ENCODE measurements at places on chromosomes 16 and 17.

DNA sequence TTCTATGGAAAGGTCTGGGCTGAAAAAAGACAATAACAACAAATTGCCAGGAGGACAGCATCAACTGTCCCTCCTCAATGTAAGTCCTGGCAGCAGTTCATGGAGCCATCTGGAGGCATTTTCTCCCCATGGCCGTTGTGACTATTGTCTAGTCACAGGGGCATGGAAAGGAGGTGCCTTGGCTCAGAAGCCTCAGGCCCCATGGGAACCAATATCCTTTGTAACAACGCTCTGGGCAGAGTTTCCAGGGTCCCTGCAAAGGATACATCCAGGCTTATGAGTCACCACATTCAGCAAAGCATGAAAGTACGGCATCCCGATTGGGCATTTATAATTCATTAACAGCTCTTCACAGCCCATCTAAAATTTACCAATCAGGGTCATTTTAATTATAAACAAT lies 85.2 kb downstream of the GLG1 start:
- no peak for DNase-seq

- DNase-seq: no peak
These were observed 11.2 kb upstream of the CPSF4L start for GRCh38 chr17:73272906-73273218.

GRCh38 chr17:27882162-27882840 lies 10.9 kb downstream of the LYRM9 start:
- no peak for DNase-seq

DNA sequence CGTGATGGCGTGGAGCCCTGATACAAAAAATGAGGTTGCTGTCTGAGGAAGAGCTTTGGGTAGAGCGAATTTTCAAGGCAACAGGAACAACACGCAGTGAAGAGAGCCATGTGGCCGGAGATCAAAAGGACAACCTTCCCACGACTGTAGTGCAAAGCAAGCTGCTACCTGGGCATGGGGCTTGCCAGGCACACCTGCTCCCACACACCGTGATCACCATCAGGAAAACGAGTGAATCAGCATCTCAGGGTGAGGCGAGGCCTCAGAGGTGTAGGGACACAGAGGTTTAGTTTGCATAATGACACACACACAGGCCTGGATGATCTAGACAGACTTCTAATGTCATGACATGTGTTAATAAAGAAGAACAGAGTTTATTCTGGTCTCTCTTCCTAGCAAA lies 65.7 kb downstream of the PARN start:
- DNase-seq: no peak

DNA sequence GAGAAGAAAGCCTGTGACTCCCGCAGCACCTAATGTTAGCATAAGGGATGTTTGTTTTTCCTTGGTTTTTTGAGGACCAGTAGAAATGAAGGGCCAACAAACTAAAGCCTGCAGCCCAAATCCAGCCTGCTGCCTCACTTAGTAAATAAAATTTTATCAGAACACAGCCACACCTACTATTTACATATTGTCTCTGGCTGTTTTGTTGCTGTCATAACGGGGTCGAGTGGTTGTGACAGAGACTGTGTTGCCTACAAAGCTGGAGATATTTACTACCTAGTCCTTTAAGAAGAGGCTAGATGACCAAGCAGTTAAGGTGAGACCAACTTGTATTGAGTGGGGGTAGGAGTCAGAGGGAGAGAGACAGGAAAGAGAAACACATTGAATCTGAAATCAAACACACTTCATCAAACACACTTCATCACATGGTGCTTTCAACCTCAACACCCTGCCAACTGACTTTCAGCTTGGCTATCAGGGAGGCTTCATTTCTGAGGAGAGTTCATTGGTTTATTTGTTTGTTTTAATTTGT lies 546.3 kb upstream of the CDH11 start:
- no peak for DNase-seq

DNA sequence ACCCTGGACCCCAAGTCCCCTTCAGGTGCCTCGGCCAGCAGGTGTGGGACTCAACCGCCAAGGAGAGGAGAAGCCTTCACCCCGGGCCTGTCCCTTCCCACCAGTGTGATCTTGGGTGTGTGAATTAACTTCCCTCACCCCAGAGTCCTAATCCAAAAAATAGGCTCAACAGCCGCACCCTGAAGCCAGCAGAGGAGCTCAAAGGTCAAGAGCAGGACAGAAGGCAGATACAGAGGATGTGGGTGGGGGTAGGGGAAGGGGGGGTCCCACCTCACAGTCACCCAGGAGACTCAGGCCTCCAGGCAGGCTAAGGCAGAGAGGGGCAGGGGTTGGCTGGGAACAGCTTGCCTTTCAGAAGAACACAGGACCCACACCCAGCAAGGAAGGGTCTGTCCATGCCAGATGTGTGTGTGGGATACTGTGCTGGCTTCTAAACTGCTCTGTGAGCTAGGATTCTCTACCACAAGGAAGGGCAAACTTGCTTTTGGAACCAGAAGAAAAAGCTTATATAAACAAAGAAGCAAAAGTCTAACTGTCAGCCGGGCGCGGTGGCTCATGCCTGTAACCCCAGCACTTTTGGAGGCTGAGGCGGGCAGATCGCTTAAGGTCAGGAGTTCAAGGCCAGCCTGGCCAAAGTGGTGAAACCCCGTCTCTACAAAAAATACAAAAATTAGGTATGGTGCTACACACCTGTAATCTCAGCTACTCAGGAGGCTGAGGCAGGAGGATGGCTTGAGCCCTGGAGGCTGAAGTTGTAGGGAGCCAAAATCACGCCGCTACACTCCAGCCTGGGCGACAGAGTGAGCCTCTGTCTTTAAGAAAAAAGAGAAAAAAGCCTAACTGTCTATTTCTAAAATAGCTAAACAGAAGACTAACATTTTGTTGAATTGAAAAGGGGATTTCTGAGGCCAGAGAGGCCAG lies 4.6 kb downstream of the PIEZO1 start:
- no peak for DNase-seq

DNA sequence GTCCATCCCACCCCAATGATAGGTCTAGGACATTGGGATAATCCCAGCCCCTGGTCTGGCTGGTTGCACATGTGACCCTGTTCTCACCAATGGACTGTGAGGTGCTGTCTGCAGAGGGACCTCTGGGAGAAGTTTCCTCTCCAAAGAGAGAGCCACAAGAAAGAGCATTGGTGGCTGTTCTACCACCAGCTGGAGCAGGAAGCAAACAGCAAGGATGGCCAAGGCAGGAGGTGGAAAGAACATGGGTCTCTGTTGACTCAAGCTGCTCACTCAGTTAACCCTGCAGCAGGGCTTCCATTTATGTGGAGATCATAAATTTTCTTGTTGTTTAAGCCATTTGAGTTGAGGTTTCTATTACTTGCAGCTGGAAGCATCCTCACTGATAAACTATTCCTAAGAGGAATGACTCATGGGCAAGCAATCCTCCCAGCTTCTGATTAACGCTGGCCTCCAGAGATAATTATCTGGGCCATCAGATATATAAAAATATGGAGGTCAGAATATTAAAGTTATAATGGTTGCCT lies 52.6 kb downstream of the CYB5B start:
- no peak for DNase-seq

DNA sequence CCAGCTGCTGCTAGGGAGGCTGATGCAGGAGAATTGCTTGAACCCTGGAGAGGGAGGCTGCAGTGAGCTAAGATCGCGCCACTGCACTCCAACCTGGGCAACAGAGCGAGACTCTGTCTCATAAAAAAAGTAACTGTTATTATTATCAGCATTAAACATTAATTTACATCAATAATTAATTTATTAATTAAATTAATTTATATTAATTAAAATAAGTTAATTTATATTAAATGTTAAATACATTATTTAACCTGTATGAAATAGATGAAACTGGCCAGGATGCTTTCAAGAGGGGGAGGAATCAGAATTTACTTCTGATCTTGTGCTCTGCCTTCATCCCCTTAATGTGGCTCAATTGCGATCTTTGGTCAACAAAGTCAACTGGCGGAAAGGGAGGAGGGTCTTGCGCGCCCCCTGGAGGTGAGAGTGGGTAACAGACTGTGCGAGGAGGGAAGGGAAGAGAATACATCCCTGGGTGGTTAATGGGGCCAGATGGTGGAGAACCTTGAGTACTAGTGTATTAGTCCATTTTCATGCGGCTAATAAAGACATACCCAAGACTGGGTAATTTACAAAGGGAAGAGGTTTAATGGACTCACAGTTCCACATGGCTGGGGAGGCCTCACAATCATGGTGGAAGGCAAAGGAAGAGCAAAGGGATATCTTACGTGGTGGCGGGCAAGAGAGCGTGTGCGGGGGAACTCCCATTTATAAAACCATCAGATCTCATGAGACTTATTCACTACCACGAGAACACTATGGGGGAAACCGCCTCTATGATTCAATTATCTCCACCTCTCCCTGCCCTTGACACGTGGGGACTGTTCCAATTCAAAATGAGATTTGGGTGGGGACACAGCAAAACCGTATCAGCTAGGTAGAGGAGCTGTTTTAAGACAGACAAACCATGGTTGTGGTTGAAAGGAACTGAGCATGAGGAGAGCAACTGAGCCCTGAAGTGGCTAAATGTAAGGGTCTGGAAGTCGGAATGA lies 15.7 kb upstream of the CPPED1 start:
- peak; percentile 34 for DNase-seq
